ENCODE measurements at places on chromosomes 6 and 20.

DNA sequence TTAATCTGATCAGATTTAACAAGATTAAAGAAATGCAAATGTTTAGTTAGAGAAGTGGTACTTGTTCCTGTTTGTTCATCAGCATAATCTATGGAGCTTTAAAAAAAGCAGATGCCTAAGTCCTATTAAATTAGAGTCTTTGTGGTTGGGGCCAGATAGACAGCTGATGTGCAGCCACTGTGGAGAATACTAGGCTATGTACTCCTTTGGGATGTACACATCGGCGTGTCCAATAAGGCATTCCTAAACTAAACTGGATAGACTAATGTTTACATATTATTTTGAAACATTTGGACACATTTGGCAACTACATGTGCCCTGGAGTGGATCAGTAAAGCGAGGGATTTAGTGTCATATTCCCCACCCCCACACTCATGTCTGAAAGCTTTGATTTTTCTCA is 459.5 kb downstream of the LMBRD1 start:
- no peak for DNase-seq

DNA sequence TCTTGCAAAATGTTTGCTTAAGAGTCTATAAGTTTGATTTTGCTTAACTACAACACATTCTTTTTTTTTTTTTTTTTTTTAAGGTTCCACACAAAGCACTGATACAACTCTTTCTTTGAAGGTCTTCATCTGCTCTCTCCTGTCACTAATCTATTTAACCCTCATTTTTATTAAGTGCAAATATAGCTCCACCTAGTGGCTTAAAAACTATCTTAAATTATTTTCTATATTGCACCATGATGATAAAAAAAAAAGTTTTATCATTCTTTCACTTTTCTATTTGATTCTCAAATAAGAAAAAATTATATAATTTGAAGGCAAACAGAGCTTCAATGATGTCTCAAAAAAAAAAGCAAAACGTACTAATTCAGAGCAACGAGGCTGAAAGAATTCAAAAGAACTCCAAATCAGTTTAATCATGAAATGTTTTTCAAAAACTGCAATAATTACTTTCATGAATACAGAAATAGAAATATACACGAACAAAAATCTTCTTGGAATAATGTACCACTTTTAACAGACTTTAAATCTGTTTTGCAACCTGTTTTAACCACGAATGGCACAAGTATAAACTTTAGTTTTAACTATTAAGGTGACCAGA is 12.8 kb downstream of the ESF1 start:
- DNase-seq: peak; percentile 20

DNA sequence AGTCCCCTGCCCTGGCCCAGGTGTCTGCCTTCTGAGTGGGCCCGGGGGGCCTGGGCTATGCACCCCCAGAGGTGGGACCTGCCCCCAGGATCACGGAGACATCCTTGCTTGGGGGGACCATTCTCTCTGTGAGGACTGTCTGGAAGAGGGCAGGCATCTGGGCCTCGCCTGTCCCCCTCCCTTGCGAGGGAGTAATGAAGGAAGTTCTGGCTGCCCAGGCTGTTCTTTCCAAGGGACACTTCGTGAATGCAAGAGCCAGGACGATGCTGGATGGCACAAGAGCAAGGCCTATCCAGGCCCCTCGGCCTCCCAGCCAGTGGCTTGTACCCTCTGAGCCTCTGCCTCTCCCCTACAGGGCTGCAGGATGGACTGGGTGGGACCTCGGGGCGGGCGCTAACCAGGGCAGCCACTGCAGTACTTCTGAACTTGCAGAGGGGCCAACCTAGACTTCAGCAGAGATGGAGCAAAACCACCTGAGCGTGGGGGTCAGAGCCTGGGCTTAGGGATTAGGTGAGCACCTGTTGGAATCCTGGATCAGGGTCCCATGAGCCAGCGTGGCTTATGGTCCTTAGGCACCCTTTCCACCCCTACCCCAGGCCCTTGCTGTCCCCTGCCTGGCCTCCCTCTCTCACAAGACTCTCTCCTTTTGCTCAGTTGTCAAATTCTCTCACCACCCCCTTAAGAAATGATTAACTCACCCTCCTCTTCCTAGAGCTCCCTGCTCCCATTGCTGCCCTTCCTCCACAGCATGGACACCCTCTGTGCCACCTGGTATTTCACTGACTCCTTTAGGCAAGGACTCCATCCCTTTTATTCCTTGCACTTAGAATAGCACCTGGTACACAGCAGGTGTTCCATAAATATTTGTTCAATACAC is 53.2 kb downstream of the CTCFL start:
- no peak for DNase-seq

DNA sequence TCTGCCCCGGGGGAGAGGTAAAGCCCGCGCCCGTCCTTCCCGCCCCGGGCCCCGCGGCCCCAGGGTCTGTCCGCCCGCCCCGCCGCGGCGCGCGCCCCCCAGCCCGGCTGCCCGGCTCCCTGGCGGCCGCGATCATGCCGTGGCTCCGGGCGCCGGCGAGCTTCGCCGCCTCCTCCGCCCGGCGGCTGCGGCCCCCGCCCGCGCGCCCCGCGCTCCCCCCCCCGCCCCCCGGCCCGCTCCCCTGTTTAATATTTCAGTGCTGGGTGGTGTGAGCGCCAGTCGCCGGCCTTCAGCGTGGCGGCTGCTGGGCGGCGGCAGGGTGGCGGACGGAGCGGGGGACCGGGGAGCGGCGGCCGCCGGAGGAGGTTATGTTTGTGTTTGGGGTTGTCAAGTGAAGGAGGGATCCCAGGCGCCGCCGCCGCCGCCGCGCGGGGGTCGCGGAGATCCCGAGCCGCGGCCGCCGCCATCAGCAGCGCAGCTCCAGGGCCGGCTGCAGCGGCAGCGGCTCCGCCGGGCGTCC is at the start of gene HIVEP1:
Gene HIVEP1, plus strand, starts transcription at position 275 of the 520 bp plus-strand sequence. CDS start 3,317 bp downstream, outside the sequence.
- DNase-seq: peak; percentile 31

DNA sequence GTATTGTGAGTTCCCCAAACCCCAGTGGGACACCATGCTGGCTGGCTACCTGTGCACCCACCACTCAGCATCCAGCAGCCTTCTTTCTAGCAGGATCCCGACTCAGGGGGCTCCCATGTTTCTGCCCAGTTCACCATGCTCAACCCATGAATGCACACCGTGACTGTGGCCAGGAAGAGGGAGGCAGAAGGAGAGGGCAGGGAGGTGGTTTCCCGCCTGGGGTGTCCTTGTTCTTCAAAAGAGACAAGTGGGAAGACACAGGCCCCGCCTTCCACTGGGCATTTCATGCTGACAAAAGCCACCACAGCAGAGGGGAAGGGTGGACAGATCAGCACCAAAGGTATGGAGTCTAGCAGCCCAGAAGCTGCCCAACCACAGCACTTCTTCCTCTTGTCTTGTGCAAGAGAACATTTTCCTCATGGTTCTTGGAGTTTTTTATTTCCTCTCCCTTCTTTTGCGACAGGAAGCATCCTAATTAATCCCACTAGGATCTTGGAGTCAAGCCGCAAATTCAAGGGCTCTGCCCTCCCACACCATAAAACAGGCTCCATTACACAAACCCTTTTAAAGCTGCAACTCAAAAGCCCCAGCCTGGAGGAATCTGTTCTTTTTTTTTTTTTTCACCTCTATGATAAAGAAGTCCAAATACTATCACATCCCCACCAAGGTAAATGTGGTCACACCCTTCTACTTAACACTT is 13.5 kb upstream of the ANKRD60 start:
- DNase-seq: no peak
